GM23248 (cell line): ENCODE measurements at places on chromosomes 2 and 18. TPM values are rescaled to one million over a fixed set of nuclear protein-coding genes. Genes with fewer than 3 reads are reported as not detected.
A peak's percentile ranks its signal among the peaks of the same experiment; 100 is the strongest.

DQX1 gene
- not detected in 2 replicates for total RNA-seq

IL18R1 gene
- 1.5 and 1.6 TPM in 2 replicates for total RNA-seq

AGXT gene
- total RNA-seq: not detected in 2 replicates

OXER1 gene
- total RNA-seq: not detected in 2 replicates

LYG1 gene
- total RNA-seq: not detected in 2 replicates

DNA sequence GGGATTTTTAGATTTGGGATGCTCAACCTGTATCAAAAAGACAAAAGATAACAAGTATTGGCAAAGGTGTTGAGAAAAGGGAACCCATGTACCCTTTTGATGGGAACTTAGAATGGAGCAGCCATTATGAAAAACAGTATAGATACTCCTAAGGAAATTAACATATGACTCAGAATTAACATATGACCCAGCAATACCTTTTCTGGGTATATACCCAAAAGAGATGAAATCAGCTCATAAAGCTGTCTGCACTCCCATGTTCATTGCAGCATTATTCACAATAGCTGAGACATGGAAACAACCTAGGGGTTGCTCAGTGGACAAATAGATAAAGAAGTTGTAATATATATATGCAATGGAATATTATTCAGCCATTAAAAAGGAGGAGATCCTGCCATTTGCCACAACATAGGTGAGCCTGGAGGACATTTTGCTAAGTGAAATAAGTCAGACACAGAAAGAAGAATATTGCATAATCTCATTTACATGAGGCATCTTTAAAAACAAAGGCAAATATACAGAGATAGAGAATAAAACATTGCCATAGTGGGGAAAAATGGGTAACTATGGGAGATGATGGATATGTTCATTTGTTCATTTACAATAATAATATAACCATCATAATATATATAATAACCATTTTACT lies 142.1 kb downstream of the PTRHD1 start:
- no peak for DNase-seq

DNA sequence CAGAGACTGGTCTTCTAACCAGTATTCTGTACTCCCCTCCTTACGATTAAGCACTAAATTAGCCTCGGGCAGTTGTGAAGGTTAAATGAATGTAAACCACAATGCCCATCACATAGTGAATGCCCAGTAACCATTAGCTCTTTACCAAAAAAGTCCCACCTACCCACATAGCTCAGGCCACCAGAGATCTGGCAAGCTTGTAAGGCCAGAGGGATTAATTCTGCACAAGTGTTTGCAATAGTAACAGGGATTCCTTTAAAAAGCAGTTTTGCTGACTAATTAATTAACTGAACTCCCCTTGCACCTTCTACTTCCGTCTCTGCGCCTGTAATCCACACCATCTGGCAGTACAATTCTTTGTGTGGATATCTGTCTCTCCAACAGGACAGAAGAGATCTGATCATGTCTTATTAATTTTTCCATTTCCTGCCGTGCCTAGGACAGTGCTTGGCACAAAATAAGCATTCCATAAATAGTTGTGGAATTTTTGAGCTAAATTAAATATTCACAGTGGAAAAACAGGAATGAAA lies 36.2 kb upstream of the IGFBP2 start:
- DNase-seq: peak; percentile 36

DNA sequence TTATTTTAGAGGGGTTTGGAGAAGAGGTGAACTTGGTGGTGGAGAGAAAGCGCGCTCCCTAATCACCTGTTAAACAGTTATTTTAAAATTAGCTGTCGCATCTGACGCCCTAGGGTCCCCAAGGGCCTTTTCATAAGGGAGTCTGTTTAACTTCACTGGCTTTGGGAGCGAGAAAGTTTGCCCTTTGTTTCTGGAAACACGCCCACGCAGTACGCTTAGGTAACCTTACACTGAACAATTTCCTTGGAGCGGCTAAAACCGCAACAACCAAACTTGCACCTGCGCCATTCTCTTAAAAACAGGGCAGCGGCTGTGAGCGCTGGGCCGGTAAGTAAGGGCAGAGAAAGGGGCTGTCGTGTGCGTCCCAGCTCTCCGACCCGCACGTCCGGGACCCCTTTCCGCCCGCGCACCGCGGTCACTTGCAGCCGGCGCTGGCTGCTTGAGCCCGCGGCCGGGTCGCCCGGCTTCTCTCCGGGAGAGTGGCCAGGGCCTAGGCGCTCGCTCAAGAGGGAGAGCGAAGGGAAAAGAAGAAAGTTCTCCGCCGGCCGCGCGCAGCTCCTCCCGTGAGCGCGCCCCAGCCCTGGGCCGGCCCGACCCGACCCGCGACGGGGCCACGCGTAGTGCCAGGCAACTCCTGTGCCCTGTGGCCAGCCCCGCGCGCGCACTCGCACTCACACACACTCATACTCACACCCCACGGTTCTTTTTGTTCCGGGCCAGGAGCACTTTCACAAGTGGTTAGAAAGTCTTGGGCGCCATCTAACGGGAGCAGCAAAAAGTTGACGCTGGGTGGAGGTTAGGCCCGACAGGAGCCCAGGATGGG lies 19.2 kb downstream of the POU3F3 start:
- peak; percentile 84 for DNase-seq

GRCh38 chr2:33765122-33765521 lies 166.0 kb upstream of the FAM98A start:
- no peak for DNase-seq
